ENCODE measurements at places on chromosomes 2 and 18.

DNA sequence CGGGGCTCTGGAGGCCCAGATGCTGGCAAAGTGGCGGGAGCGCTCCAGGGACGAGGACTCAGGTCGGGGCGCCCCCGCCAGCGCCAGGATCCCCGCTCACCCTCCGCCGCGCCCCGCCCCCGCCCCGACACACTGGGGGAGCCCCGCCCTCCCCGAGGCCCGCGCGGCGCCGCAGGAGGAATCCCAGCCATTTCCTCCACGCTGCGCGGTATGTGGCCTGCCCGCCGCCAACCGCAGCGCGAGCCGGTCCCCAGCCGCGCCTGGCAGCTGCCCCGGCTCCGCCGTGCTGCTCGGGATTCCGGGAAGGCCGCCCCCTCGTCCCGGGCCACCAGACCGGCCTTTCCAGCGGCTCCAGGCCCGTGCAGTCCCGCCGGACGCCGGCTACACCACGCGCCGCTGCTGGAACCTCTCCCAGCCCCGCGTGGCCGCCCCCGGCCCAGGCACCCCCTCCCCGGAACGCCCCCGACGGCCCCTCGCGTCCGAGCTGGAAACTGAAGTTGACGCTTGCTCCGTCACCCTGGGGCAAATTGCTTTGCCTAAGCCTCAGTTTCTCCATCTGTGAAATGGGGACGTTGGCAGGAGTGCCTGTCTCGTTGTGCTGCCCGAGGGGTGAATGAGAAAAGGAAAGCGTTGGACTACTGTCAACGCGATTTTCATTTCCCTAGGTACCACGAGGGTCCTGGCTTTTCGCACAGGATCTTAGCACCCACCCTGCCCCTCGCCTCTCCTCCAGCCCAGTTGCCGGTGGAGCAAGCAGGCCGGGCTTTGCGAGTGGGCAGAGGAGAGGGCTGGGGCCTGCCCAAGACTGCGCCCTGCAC, 53.6 kb downstream of the PKDCC start:
- DNase-seq: no peak

- DNase-seq: no peak
These were observed 6.0 kb downstream of the RPIA start for GRCh38 chr2:88697370-88698026.

DNA sequence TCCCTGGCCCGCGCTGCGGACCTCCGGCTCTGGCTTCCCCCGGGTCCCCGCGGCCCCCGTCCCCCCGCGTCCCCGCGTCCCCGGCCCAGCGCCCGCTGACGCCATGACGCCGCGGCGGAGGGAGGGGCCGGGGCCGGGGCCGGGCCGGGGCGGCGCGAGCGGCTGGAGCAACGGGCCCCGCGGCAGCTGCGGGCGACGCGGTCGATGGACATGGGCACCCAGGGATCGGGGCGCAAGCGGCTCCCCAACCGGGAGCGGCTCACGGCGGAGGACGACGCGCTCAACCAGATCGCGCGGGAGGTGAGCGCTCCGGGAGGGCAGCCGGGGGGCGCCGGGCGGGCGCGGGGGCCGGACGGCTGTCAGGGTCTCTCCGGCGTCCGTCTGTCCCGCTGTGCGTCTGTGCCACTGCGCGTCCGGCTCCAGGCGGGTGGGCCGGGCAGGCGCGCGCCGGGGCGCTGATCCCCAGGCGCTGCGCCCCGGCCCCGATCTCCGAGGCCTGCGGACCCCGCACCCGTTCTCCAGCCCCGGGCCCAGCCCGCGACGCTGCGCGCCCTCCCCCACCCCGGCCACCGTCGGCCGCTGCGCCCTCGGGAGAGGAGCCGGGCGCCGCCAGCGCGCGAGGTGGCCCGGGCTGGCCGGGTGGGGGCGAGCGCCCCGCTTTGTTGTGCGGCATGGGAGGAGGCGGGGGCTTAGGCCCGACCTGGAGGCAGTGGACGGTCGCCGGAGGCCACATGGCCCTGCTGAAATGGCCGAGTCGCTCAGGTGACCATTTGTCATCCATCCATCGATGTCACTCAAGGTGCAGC, at the start of gene LRRFIP1:
Gene LRRFIP1, plus strand, starts transcription at position 147 of the 806 bp plus-strand sequence. Its CDS starts 58 bp downstream, at position 205.
- DNase-seq: no peak

- no peak for DNase-seq
These were observed 240.7 kb downstream of the SH3RF3 start for GRCh38 chr2:109369671-109370191.

DNA sequence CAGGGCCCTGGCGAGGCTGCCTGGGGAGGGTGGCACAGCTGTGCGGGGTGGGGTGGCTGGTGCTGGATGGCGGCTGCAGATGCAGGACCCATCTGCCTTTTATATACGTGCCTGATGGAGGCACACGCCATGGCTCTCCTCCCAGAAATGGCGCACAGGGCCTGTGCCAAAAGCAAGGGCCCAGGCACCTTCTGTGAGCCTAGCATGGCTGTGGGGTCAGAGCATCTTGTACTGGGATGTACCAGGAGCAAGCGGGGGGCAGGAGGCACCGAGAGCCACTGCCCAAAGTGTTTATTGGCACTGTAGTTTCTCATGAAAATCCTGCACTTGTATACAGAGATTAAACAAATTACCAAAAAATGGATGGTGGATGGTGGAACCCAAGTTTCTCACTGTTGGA, 724.1 kb downstream of the GALR1 start:
- DNase-seq: no peak

DNA sequence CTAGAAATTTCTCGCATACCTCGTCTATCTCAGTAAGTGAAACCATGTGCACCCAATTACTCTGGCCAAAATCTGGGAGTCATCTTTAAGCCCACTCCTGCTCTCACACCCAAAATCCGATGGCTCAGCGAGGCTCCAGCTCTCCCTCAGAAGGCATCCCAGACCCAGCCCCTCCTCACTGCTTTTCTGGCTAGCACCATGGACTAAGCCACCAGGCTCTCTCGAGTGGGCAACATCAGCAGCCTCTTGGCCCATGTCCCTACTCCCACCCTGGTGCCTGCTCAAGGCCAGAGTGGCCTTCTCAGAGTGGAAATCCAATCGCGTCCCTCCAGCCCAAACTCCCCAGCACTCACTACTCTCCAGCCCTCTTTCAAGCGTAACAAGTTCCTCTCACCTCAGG, 27.2 kb downstream of the TNS1 start:
- DNase-seq: no peak

- DNase-seq: no peak
These were observed 96.5 kb upstream of the THOC1 start for GRCh38 chr18:364256-364826.

DNA sequence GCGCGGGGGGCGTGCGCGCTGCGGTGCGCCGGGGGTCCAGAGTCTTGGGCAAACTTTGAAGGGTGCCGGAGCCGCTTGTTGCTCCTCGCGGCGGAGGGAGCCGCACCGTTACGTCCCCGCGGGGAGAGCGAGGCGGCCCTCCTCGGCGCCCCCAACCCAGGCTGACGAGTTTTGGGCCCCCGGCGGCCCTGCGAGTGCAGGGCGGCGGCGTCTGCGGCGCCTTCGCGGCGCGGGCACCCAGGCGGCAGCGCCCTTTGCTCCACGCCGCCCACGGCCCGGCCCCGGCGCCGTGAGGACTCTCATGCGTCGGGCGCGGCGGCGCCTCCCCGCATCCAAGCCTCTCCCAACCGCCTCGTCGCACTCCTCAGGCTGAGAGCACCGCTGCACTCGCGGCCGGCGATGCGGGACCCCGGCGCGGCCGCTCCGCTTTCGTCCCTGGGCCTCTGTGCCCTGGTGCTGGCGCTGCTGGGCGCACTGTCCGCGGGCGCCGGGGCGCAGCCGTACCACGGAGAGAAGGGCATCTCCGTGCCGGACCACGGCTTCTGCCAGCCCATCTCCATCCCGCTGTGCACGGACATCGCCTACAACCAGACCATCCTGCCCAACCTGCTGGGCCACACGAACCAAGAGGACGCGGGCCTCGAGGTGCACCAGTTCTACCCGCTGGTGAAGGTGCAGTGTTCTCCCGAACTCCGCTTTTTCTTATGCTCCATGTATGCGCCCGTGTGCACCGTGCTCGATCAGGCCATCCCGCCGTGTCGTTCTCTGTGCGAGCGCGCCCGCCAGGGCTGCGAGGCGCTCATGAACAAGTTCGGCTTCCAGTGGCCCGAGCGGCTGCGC, 814 bp downstream of the FZD7 start:
- DNase-seq: no peak

DNA sequence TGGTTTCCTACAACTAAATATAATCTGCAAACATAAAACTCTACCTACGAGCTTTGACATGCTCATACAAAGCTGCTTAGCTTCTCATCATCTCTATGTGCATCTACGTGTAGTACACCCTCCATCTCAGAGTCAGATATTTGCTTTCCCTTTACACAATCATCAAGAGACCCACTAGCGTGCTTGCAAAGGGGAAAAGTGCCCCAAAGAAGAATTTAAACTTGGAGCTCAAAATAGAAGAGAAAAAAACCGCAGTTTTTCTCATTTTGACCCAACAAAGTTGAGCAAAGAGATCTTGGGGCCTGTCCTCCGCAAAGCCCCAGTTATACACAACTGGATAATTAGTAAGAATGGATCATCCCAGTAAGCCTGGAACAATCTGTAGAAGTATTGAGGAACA, 104.1 kb downstream of the PAX3 start:
- DNase-seq: no peak

GRCh38 chr18:9796935-9797549, 88.7 kb upstream of the TXNDC2 start:
- DNase-seq: no peak

DNA sequence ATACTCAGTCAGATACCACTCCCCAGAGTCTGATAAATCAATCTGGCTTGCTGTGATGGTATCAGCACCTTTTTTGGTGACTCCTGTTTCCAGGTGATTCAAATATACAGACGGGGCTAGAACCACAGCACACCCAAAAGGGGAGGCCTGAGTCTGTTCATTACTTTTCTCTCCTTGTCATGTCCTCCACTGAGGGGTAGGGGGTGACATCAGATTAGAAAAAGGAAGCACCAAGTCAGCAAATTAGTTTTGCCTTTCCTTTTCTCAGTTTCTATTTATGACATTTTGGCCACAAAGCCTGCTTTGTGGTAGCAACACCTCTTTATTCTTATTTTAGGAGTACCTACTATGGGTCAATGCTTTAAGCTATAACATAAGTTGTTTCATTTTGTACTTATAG, 127.4 kb downstream of the CCDC102B start:
- DNase-seq: no peak

- DNase-seq: no peak
These were observed 190.6 kb downstream of the RAD51AP2 start for GRCh38 chr2:17327649-17328048.

- no peak for DNase-seq
These were observed 81.2 kb upstream of the SNTG2 start for GRCh38 chr2:869357-869871.

DNA sequence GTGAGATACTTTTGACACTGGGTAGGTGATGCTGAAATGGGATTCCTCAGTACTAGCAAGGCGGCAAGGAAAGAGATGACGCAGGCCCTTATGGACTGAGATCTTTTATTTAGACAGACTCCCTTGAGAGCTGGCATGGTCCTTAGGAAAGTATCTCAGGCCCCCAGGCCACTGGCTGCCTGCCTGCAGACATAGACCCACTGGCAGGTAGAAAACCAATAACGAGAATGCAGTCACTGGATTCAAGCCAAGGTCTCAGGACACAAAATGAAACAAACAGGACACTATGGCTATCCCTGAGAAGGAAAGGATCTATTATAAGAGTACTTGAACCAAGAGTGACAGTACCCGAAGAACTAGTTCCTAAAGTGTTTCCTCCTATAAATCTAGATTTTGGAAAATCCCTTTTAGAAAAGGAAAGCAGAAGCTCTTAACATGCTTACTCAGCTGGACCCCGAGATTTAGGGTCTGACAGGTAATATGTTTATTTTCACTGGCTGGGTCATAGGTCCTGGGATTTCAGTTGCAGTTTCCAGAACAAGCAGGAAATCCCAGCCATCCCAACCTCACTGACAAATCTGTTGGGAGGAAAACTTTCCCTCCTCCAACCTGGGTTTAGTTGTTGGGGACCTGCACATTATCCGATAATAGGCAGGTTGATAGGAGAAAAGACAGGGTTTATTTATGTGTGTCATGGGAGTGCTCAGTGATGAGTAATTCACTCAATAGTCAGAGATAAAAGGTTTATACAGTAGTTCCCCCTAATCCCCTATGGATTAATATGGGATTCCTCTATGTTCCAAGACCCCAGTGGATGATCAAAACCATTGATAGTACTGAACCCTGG, 44.5 kb downstream of the COMMD1 start:
- no peak for DNase-seq

All from stimulated activated CD8-positive, alpha-beta memory T cell treated with anti-CD3 and anti-CD28 coated beads, Interleukin-4, amount 100 ng/mL, for 4 hours (primary cell).